Pulmonary artery endothelial cell (primary cell): ENCODE measurements at places on chromosomes 6 and 20.

GRCh38 chr20:48850257-48850976 lies 22.6 kb upstream of the PREX1 start:
- DNase-seq = no peak

DNA sequence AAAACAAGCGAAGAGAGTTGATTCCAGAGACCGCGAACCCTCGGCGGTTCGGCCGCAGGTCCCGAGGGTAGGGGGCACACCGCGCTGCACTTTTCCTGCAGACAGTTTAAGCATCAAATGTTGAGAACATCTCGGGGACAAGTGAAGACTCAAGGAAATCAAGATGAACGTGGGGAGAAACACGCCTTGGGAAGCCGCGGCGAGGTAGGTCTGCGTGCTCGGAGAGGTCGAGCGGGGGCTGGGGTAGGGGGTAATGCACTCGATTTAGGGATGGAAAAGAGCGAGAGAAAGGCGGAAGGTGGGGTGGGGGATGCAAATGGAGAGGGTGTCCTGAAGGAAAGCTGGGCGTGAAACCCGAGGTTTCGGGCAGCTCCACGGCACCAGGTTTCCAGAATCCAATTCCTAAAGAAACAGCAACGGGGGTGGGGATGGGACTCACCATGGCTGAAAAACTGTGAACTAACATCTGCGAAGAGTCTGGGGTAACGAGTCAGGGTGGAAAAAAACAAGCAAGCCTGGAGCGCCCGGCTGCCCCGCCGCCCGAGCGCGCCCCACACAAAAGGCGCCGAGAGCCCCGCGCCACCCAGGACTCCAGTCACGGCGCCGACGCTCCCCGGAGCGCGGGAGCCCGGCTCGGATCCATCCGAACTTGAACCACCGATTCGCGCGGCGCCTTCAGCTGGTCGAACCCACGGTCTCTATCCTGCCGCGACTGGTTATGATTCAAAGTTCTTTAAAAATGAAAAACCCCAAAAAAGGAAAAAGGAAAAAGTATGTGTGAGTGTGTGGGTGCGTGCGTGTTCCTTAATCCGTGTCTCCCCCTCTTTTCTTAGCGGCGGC lies 3.5 kb downstream of the TFAP2A start:
- no peak for DNase-seq

- no peak for DNase-seq
Observed at GRCh38 chr20:9035126-9035525, 33.8 kb upstream of the PLCB4 start.

GRCh38 chr6:89180971-89181370 lies 35.1 kb downstream of the PM20D2 start:
- no peak for DNase-seq

DNA sequence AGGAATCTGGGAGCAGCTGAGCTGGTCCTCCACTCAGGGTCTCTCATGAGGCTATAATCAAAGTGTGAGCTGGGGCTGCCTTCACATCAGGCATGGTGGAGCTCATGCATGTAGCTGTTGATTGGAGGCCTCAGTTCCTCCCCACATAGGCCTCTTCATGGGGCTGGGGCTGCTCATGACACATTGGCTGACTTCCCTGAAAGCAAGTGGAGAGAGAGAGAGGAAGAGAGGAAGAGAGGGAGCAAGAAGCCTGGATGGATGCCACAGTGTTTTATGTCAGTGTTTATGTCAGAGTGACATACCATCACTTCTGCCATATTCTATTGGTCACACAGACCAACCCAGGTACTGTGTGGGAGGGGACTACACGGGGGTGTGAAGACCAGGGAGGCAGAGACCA lies 43.8 kb downstream of the EYA2 start:
- DNase-seq = no peak

- DNase-seq = no peak
Observed at GRCh38 chr6:134870677-134871498, 79.0 kb downstream of the ALDH8A1 start.

DNA sequence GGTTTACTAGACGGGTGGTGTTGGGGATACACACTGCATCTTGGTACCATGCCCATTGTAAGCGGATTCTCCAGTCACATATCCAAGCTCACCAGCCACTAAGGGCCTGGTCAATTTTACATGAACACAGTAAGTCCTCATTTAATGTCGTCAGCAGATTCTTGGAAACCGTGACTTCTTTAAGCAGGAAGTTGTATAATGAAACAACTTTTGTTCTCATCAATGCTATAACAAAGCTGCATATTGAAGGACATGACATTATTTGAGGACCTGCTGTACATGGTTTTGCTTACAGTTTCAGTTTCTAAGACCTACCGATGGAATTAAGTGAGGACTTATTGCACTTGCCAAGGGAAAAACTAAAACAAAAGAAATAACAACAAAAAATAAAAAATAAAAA lies 295.6 kb downstream of the SYNE1 start:
- no peak for DNase-seq

- no peak for DNase-seq
Observed at GRCh38 chr6:119280668-119281067, 68.9 kb downstream of the MAN1A1 start.

DNA sequence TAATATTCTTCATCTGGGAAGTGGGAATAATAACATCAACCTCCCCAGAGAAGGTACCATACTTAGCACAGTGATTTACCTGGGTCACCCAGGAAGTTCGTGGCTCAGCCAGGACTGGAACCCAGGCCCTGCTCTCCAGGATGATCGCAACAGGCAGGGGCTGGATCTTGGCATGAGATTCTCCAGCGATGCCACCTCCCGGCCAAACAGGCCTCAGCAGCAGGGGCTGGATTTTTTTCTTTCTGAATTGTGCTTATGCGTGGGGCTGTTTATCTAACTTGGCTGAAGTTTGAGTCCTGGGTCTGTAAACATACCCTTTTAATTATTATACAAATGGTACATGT lies 129.5 kb upstream of the PTPN1 start:
- DNase-seq = no peak
